ENCODE measurements at places on chromosomes 1 and 21.
A peak's percentile ranks its signal among the peaks of the same experiment; 100 is the strongest.

GRCh38 chr1:65206836-65207235 lies 58.8 kb downstream of the AK4 start:
- no peak for DNase-seq

DNA sequence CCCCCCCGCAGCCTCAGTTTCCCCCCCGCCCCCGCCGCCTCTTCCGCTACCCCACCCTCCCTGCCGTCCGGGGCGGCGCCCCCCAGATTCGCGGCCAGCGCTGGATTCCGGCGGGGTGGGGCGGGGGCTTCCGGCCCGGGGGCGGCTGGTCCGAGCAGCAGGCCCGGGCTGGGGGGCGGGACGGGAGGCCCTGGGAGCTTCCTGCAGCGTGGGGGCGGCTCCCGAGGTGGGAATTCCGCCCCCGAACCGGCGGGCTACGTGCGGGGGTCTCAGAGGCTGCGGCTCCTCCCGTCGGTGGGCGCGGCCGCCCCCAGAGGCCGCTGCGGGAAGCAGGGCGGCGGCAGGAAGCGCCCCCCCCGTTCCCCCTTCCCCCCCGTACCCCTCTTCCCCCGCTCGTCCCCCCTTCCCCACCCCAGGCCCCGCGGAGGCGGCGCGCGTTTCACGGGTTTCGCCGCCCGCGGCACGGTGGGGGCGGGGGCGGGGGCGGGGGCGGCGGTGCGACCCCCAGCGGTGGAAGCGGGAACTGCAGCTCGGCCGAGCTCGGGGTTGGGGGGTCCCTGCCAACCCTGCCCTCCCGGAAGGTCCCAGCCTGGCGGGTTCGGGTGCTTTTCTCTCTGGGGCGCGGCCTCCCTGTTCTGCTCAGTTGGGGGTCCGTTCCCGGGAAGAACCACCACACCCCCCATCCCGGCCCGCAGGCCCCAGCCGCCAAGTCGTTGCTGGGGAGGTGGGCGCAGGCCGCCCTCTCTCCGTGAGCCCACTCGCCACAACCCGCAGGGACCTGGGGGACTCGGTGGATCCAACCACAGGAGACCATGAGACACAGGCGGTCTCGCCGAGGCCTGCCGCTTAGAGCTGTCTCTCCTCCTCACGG lies 76.3 kb downstream of the MORN1 start:
- peak; percentile 54 for DNase-seq

GRCh38 chr1:74504933-74505512 lies 7.4 kb downstream of the LRRC53 start:
- no peak for DNase-seq

GRCh38 chr1:222357252-222357651 lies 190.7 kb downstream of the HHIPL2 start:
- no peak for DNase-seq

GRCh38 chr1:155253208-155253607 lies 2.1 kb downstream of the ENTREP3 start:
- no peak for DNase-seq

DNA sequence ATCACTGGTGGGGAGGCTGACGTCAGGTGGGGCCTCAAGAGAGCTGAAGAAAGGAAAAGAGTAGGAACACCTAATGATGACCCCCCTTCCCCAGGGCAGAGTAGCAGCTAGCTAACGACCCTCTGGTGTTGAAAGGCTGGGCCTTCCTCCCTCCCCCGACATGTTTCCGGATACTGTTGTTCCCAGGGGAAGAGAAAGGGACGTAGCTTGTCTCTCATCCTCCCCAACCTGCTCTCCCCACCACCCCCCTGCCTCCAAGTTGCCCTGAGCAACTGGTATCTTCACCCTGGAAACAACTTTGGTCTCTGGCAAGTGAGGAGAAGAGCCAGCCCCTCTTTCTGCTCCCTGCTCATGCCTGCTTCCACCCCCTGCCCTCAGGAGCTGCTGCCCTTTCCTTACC lies 2.4 kb downstream of the SEMA6C start:
- DNase-seq: no peak

DNA sequence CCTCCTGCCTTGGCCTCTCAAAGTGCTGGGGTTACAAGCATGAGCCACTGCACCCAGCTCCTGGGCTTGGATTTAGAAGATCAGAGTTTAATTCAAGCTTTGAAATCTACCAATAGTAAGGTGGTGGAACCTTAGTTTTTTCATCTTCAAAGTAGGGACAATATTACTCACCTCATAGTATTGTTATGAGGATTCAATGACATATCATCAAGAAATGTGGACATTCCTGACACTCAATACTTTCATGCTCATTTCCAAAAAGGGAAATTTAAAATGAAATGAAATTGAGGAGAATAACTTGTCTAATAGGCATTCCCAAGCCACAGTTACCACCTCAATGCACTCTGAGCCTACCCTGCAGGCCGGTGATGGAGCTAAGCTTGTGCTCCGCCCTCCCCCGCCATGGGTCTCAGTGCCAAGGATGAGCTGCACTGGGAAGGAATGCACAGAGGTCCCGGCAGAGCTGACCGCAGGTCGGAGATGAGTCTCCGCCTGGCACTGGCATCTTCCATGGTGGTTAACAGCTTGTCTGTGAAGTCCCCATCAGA lies 56.5 kb upstream of the BCAR3 start:
- no peak for DNase-seq

DNA sequence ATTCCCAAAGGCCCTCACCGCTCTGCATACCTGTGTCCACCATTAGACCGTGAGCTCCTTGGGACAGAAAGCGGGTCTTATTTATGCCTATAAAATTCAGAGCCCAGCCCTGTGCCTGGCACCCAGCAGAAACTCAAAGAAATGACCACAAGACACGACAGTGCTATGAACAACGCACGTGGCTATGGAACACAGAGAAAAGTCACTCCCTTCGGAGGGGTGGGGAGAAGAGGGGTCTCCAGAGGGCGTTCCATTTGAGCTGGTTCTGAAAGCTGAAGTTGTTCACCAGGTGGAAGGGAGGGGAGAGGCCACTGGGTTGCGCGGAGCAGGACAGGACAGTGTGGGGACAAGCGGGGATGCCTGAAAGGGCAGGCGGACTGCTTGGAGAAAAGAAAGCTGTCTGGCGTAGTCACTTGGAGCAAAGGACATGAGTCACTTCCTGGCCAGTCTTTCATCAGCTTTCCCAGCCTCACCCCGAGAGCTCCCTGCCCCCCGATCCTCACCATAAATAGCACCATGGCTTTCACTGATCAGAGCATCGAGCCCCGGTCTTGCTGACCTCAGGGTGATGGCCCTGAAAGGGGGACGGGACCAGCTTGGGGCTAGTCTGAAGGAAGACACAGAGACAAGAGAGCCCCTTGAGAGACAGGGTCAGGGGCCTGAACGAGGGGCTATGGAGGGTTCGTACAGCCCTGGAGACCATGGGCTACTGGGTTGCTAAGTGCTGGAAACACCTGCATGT lies 28.5 kb downstream of the ECE1 start:
- DNase-seq: no peak

GRCh38 chr1:100354971-100355394 lies 2.7 kb downstream of the CDC14A start:
- DNase-seq: no peak

DNA sequence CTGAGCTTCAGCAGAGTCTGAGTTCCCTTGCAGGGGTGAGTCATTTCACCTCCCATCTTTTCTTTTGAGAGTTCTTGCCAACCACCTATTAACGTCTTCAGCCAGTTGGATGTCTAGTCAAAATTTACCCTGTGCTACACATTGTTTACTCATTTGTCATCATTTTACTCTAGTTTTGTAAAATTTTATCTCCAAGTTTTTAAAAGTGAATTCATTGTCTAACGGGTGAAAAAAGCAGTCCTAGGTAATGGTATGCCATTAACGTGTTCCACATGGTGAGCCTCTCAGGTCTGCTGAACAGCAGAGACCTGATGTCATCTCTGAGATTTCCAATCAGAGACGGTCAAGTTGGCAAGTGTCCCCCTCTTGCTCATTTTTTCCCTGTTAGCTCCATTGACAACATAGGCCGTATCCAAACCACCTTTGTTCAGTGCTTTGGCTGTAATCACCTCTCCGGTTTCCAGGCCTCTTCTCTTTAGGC lies 85.4 kb downstream of the TBX15 start:
- DNase-seq: no peak

GRCh38 chr1:110581682-110582145 lies 24.4 kb downstream of the KCNA2 start:
- no peak for DNase-seq

- DNase-seq: no peak
Measured at GRCh38 chr1:53293123-53293522, 34.7 kb downstream of the LRP8 start.

- peak; percentile 28 for DNase-seq
Measured at GRCh38 chr1:157490467-157491165, 61.7 kb downstream of the FCRL5 start.

DNA sequence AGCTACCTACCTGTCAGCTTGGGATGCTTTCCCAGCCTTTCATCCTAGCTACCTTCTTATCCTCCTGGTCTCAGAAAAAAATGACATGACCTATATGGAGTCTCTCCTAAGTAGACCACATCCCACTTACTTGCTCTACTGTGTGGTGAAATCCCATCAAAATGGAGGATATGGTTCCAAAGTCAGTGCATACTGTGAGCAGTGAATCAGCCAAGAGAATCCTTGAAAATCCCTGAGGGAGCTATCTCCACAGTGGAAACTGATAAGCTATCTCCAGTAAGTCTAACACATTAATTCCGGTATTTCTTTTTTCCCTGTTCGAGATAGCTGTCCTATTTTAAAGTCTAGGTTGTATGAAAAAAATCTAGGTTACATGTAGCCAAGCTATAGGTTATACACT lies 189.7 kb downstream of the FGGY start:
- DNase-seq: no peak

GRCh38 chr1:17795081-17795809 lies 40.1 kb downstream of the ACTL8 start:
- DNase-seq: no peak

GRCh38 chr1:178188306-178188705 lies 94.4 kb downstream of the RASAL2 start:
- DNase-seq: no peak

- no peak for DNase-seq
Measured at GRCh38 chr1:178146436-178146835, 52.5 kb downstream of the RASAL2 start.

GRCh38 chr1:116918714-116919357 lies 9.1 kb downstream of the PTGFRN start:
- no peak for DNase-seq

DNA sequence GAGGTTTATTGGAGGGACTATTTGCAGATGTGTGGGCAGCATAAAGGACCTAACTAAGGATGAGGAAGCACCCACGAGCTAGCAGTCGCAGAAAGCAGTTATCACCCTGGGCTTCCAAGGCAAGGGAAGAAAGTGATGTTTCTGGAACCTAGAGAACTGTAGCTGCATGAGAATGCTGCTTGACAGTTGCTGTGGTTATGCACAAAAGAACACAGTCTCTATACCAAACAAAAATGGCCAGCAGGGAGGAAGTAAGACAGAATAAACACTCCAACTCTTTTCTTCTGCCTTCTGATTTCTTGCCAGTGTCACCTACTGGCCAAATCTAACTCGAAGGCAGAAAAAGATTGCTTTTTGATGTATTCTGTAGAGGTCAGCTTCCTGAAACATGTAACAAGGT lies 190.2 kb downstream of the RASAL2 start:
- no peak for DNase-seq

DNA sequence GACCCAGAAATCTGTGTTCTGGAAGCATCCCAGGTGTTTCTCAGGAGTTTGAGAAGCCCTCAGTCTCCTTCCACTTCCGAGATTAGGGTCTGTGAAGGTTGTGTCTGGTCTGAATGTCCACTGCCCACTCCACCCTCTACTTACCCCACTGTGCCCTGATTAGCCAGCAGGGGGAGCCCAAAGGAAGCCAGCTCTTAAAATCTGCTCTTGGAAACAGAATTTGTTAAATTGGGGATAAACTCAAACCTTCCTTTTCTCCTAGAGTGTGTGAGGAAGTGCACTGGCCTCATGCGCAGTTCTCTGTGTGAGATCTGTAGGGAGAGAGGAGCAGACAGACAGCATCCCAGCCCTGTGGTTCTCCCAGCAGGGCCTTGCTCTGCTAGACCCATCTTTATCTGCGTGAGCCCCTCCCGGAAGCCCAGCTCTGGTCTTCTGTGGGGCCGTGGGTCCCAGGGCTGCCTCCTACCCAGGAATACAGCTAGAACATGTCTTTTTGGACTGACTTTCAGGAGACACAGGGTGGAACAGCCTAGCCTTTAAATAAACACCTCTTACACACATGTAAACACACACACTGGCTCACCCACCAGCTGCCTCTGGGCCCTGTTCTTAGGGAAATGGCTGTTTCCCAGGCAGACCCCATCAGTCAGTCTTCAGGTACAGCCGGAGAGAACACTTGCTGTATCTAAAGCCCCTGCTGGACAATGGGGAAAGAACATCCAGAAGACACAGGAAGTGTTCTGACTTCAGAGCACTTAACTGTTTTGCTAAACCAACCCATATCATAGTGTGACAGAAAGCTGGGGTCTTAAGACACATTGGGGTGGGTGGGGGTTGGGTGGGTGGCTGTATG lies 52.2 kb downstream of the SMYD2 start:
- DNase-seq: no peak

DNA sequence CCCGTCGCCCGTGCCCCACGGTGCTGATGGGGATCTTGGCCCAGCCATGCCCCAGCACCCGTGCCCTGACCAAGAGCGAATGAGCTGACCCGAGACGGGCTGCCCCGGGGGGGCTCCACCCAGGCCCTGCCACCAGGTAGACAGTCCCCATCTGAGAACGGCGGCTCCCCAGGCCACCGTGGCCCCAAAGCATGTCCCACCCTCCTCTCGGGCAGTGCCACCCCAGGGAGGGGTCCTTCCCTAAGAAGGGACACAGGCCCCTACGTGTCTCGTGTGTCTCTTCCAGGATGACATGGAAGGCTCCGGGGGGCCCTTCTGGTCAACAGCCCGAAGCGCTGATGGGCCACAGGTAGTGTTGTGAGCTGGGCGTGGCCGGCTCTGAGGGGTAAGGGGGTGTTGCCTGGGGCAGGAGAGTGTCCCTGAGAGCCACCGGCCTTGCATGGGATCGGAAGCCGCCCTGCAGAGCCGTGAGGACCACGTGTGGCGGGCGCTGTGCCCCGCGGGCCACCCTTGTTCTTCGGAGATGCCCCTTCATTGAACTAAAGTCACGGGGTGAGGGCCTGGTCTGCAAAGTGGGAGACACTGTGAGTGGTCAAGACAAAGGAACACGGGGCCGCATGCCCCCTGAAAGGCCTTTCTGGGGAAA lies 55.0 kb downstream of the SLC19A1 start:
- DNase-seq: no peak

GRCh38 chr1:95440511-95440910 lies 206.5 kb downstream of the RWDD3 start:
- DNase-seq: no peak

GRCh38 chr1:224433041-224433691 lies 1.4 kb downstream of the WDR26 start:
- no peak for DNase-seq

- DNase-seq: no peak
Measured at GRCh38 chr21:34202553-34203372, 129.4 kb downstream of the MRPS6 start.

DNA sequence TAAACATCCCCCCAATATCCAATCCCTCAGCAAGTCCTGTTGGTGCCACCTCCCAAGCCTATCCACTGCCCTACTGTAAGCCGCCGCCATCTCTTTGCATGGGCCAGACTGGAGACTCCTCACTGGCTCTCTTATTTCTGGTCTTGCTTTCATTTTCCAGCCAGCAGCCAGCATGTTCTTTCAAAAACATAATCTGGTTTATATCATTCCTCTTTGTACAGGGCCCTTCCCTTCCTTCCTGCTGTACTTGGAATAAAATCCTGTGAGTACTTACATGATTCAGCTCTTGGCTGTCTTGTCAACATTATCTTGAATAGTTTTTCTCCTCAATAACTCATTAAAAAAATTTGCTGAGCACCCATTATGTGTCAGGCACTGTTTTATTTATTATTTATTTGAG lies 28.2 kb downstream of the TLR5 start:
- no peak for DNase-seq

All from stimulated activated CD8-positive, alpha-beta memory T cell treated with anti-CD3 and anti-CD28 coated beads, Interleukin-2, amount 100 ng/mL, for 1 hour (primary cell).